ENCODE measurements at places on chromosomes 7 and 10.

DNA sequence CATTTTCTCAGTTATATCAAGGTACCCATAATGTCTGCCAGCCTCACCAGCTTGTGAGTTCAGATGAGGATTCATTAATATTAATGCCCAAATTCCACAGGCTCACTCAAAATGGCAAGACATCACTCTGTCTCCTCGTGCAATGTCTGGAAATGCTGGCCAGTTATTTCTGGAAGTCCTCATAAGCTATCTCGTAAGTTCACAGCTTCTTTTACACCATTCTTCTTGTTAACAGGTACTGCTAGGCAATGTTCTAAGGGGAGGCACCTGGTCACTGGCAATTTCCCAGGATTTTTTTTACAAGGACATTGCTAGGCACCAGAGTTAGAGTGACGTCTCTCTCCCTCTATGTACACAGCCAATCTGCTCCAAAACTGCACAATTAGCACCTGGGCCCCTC is 80.2 kb upstream of the SEMA3C start:
- DNase-seq, result no peak

- no peak for DNase-seq
These were observed 169.9 kb downstream of the RNF133 start for GRCh38 chr7:122528879-122529481.

- no peak for DNase-seq
These were observed 35.9 kb downstream of the FAM53B start for GRCh38 chr10:124708246-124708779.

DNA sequence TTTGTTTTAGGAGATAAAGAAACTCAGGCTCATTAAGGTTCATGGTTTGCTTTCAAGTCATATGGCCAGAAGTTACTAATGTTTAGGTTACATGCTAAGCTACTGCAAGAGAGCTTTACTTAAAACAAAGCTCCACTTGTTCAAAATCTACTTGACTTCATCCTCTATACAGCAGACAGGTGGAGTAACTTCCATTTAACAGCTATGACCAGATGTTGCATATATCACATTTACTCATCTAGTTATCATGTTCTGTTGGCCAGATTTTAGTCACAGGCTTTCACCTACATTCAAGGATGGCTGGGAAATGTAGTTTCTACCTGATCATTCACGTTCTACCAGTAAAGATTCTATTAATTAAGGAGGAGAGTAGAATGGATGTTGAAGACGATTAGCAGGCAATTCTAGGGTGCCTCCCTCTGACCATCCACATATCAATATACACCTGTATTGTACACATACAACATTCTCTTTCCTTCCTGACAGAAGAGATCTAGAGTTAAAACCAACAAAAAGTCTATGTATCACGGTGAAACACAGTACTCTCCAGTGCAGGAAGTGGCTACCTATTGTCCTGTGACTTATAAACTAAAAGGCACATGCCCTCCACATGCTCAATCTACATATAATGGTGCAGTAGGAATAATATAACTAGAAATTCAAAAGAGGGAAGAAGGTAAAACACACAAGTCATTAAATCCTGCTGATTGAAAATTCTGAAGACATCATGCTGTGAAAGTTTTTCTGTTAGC is 488.0 kb downstream of the MDFIC start:
- no peak for DNase-seq

- DNase-seq, result no peak
These were observed 48.3 kb downstream of the ADRA2A start for GRCh38 chr10:111125102-111125501.

DNA sequence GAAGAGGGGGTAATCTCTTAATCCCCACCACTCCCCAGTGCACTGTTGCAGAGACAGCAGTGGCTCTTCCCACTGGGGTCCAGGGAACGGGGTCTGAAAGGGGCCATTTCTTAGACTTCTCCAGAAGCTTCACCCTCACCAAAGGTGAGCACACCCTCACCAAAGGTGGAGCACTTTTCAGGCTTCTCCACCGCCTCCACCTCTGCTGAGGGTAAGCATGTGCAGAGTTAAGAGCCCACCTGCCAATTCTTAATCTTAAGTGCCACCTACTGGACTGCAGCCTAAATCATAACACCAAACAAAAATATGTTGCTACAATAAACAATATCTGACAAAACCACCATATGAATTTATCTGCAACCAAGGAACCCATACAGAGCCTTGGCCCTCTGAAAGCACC is 27.0 kb downstream of the SNX13 start:
- DNase-seq, result no peak

DNA sequence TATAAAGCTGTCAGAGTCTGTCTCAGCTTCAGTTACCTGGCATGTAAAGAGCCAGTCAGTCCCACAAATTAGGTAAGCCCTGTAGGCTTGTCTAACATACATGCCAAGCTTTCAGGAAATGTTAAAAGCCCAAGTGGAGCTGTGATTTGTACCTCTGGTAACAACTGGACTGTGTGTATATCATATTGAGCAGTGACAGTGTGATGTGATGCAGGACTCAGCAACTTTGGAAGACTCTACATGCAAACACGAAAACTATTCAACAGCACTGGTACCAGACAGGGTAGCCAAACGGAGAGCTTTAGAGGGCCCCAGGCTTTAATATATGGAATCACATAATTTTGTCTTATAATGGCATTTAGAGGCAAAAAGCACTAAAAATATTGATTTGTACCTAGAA is 587.9 kb downstream of the PHTF2 start:
- DNase-seq, result no peak

DNA sequence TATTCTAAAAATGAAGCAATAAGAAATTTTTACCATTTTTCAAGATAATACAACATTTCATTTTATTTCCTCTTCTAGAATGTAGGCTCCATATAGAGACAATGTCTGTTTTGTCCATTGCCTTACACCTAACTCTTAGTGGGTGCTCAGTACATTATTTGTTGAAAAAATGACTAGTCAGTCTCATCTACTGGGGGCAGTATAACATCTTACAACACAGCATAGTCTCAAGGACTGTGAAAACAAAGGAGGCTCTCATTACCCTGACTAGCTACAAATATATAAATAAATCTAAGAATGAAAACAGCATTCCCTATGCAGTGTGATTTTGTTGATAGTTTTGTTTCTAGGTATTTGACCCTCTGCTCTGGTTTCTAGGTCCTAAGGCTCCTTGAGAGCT is 11.6 kb downstream of the CRPPA start:
- no peak for DNase-seq

DNA sequence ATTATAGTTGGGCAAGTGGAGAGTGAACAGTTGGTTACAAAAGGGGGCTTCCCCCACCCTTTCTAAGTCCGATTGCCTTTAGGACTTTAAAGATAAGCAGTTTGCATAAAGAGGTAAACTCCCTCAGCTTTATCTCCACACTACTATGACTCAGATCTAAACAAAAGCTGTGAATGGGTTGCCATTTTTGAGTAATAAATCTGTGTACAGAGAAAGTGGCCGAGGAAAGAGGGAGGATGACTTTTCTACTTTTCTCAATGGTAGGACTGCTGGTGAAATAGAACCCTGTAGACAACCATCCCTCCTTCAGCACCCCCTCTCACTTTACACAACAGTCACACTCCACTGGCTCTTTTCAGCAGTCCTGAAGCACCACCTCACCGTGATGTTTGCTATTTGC is 71.2 kb downstream of the DNMBP start:
- DNase-seq, result no peak

GRCh38 chr10:96413151-96413787 is 54.5 kb upstream of the OPALIN start:
- no peak for DNase-seq

DNA sequence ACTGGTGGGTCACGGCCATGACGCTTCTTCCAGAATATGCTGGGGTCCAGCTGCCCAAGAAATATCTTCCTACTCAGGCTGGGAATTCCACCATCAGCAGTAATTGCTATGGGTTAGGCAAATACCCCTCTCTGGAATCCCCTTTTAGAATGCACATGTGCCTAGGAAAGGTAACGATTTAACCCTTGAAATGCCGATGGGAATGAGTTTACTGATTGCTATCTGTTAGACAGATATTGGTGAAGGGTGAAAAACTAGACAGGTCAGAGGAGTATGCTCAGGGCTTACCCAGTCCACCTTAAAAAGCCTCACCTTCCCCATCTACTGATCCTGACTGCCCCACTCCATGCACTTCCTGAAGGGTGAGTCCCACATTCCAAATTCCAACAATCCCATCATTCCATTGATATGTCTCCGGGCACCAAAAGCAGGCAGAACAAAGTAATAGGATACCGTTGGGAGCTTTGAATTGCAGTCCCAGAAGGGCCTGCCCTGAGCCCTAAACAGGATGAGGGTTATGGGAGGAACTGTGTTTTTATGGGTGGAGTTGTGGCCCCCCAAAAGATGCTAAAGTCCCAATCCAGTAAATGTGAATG is 59.3 kb downstream of the DLG5 start:
- no peak for DNase-seq

- DNase-seq, result no peak
These were observed 29.3 kb upstream of the ITGB8 start for GRCh38 chr7:20301311-20301939.

DNA sequence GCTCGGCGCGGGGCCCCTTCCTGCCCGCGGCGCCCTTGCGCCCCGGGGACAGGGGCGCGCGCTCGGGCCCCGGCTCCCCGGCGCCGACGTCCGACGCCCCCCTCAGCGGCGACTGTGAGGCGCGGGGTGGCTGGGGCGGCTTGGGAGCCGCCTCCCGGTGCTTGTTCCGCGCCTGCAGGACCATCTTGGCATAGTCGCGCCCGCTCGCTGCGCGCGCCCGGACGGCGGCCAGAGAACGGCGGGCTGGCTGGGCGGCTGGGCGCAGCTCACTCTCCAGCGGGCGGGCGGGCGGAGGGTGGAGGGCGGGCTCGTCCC is at the start of gene DPY19L1:
Gene DPY19L1, minus strand, starts transcription at position 275 of the 315 bp plus-strand sequence. Its CDS starts 91 bp downstream, at position 184.
- no peak for DNase-seq

DNA sequence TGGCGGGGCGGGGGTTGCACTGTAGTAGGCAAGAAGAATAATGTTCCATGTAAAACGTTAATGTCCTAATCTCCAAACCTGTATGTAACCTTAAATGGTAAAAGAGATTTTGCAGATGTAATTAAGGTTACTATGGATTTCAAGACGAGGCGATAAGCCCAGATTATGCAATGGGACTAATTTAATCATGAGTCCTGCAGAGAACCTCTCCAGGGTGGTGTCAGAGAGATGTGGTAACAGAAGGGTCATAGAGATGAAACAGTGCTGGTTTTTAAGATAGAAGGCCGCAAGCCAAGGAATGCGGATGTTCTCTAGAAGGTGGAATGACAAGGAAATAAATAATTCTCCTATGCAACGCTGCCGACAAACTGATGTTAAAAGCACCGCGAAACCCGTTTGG is 57.1 kb downstream of the UBE3C start:
- DNase-seq, result no peak

GRCh38 chr7:124276005-124276622 is 243.2 kb upstream of the TMEM229A start:
- DNase-seq, result no peak

- no peak for DNase-seq
These were observed 21.7 kb upstream of the PRSS58 start for GRCh38 chr7:142279601-142280000.
